ENCODE measurements at places on chromosomes 2 and 18.

DNA sequence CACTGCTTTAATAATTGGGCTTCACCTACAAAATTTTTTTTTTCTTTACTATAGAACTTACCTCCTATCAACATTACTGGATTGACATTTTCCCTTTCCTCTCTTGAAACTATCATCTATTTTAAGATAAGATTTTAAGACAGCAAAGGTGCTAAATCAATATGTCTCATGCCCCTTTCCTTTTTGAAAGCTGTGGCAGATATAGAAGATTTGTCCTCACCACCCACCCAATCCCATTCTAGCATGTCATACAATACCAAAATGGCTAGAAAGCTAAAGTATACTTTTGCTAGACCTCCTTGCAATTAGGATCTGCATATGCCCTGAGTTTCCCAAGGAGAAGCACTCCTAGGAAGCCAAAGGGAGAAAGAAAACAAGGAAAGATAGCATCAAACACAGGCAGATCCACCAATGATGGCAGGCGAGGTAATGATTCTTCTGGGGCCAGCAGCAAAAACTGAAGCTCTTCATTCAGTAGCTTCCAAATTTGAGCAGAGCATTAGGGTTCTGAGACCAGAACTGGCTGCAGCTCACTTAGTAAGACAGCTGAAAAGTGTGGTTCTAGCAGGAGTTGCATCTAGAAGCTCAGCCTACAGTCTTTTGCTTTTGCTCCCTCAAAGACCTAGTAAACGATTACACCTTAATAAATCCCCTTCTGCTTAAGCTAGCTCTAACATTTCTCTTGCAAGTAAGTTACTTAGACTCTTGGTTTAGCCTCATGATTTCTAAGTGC lies 242.1 kb downstream of the ZEB2 start:
- DNase-seq = no peak

DNA sequence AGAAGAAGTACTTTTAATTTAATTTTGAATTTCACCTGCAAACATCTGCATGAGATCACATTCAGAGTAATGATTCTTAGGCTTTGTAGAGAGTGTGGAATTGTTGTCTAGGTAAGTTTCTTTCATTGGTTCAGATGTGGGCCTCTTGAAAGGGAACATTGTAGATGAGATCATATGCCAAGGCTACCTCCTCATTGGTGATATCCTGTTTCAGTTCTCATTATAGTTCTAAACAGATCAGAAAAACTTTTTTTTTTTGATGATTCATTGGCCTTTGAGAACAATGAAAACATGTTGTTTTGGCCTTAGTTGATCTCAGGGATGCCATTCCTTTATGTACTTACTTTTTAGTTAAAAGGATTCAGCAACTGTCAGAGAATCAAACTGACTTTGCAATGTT lies 44.5 kb downstream of the EML6 start:
- DNase-seq = no peak

DNA sequence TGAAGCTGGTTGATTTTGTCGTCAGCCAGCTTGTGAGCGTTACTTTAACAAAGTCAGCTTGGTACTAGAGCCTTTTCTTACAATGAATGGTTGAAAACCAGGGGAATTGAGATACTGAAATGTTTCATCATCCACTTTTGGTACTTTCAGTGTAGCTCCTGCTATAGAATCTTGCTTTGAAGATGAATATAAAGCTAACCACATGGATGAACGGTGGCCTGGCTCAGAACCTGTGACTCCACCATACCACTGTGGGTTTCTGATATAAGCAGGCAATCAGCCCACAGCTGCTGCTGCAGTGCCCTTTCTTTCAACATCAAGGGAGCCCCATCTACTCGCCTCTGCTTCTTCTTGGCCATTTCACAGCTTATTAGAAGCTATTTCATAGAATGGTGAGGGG lies 53.2 kb upstream of the GPR45 start:
- DNase-seq = no peak

GRCh38 chr2:27721335-27721734 lies 50.2 kb upstream of the MRPL33 start:
- no peak for DNase-seq

DNA sequence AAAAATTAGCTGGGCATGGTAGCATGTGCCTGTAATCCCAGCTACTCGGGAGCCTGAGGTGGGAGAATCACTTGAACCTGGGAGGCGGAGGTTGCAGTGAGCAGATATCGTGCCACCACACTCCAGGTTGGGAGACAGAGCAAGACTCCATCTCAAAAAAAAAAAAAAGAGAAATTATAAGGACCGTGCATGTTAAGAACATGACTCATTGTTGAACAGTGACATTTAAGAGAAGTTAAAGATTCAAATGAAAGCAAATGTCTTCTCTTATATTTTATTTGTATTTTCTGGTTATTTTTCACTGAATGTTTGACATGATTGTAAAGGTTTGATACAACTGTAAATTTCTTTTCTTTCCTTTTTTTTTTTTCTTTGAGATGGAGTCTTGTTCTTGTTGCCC lies 69.6 kb downstream of the APLF start:
- DNase-seq = no peak

DNA sequence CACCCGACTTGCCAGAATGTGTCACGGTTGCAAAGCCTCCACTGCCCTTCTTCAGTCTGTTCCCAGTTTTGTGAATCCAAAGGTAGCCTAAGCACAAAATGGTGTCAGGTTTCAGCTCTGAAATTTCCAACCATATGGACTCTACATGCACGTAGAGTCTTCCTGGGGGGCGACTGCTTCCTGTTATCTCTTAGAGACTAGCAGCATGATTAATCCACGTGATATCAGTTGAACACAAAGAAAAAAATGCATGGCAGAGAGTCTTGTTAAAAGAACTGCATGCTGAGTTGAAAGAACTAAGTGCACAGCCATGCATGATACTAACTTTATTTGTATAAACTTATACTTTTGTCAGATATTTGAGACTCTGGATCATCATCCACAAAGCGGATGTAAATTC lies 404.4 kb downstream of the SOCS6 start:
- no peak for DNase-seq
